ENCODE measurements at places on chromosomes 1 and 21. TPM values are rescaled to one million over a fixed set of nuclear protein-coding genes. Genes with fewer than 3 reads are reported as not detected.
A peak's percentile ranks its signal among the peaks of the same experiment; 100 is the strongest.

The LCE3E gene
- total RNA-seq, result not detected

- H3K4me1 ChIP-seq, result no peaks in the 10 kb centered on the region
- no peak for DNase-seq
These were observed 157.2 kb downstream of the PLA2G4A start for GRCh38 chr1:186985889-186986491.

The LRRC3 gene
- total RNA-seq, result 3.8 TPM

The FBXO42 gene
- 19.9 TPM for total RNA-seq

GRCh38 chr1:222893255-222893654, 78.4 kb downstream of the DISP1 start:
- DNase-seq, result no peak
- H3K27ac ChIP-seq, result no peak overlapping the region
- H3K36me3 ChIP-seq, result no peaks in the 10 kb centered on the region
- H3K4me3 ChIP-seq, result no peak overlapping the region
- H3K27me3 ChIP-seq, result no peaks in the 10 kb centered on the region
- H3K4me1 ChIP-seq, result peaks cover 13% of the 10 kb centered on the region

The APCS gene
- not detected for total RNA-seq

GRCh38 chr1:172657586-172657985, 1.3 kb upstream of the FASLG start:
- H3K4me3 ChIP-seq, result no peak overlapping the region
- no peaks in the 10 kb centered on the region for H3K36me3 ChIP-seq
- peaks cover 14% of the 10 kb centered on the region for H3K27me3 ChIP-seq
- no peak for DNase-seq

- no peaks in the 10 kb centered on the region for H3K36me3 ChIP-seq
- H3K27me3 ChIP-seq, result no peaks in the 10 kb centered on the region
- peaks cover 35% of the 10 kb centered on the region for H3K4me1 ChIP-seq
- H3K27ac ChIP-seq, result no peak overlapping the region
- DNase-seq, result no peak
These were observed 1.5 kb downstream of the TMEM201 start for GRCh38 chr1:9590201-9590600.

DNA sequence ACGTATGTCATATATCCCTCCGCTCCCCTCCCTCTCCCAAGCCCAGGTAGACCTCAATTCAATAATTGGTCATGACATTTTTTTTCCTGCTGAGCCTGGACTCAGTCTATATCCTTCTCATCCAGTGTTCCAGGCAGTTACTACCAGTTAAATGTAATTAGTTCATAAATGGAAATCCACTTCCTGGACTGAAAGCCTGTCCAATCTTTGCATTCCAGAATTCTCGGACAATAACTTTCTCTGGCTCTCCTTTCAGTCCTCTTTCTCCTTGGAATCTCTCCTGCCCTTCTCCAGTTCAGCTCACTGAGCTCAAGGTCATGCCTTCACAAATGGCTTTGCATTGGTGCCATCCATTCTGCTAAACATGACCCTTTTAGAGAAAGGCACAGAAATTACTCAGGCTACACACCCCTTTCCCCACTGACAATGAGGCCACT, 34.8 kb downstream of the VWA5B1 start:
- no peak overlapping the region for H3K27ac ChIP-seq
- H3K4me1 ChIP-seq, result peaks cover 30% of the 10 kb centered on the region
- DNase-seq, result no peak

- DNase-seq, result peak; percentile 81
- peaks cover 85% of the 10 kb centered on the region for H3K36me3 ChIP-seq
- peak overlapping the region; percentile 68 for H3K4me3 ChIP-seq
- H3K27ac ChIP-seq, result peak overlapping the region; percentile 94
- H3K27me3 ChIP-seq, result no peaks in the 10 kb centered on the region
These were observed 11.2 kb downstream of the TNFRSF1B start for GRCh38 chr1:12177999-12178441.

The ZSWIM5 gene
- 0.38 TPM for total RNA-seq

The ACKR1 gene
- total RNA-seq, result not detected

DNA sequence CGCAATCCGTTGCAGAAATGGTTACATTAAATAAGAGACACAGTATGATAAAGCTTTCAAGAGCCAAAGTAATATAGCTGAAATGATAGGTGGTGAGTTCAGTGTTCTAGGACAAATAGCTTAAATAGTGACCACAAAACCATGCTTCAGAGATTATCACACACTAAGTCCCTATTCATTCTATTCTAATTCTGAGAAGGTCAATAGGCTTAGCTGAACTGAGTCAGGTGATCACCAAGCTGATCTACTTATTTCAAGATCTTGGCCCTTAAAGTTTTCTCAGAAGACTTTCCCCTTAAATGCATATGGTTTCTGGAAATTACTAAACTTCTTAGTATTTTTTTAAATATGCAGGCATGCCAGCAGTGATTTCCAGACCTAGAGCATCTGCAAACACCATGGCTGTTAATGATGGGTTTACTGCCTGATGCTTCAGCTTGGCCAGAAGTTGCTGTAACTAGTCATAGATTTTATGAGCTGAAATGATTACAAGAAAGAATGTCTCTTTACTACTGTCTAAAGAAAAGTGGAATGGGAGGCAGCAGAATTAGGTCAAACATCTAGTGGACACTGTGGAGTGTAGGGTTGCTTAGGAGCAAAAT, 242.9 kb downstream of the ST6GALNAC3 start:
- DNase-seq, result no peak
- H3K4me3 ChIP-seq, result no peak overlapping the region
- no peaks in the 10 kb centered on the region for H3K27me3 ChIP-seq
- H3K27ac ChIP-seq, result no peak overlapping the region
- H3K4me1 ChIP-seq, result no peaks in the 10 kb centered on the region

- H3K36me3 ChIP-seq, result no peaks in the 10 kb centered on the region
- no peak overlapping the region for H3K4me3 ChIP-seq
- peaks cover 6% of the 10 kb centered on the region for H3K27me3 ChIP-seq
- no peak for DNase-seq
- H3K4me1 ChIP-seq, result no peaks in the 10 kb centered on the region
These were observed 157.2 kb upstream of the NFIA start for GRCh38 chr1:60924964-60925798.

GRCh38 chr1:156498432-156499193, 2.0 kb downstream of the MEF2D start:
- H3K36me3 ChIP-seq, result peaks cover 12% of the 10 kb centered on the region
- DNase-seq, result no peak
- H3K4me3 ChIP-seq, result peak overlapping the region; percentile 87
- peaks cover 65% of the 10 kb centered on the region for H3K4me1 ChIP-seq

The LPAR3 gene
- total RNA-seq, result 2.1 TPM

GRCh38 chr1:2630498-2631135, 2.2 kb downstream of the MMEL1 start:
- no peaks in the 10 kb centered on the region for H3K4me1 ChIP-seq

GRCh38 chr1:236870721-236871120, 75.6 kb downstream of the MTR start:
- H3K27ac ChIP-seq, result no peak overlapping the region
- H3K36me3 ChIP-seq, result peaks cover 25% of the 10 kb centered on the region
- no peak for DNase-seq
- peaks cover 9% of the 10 kb centered on the region for H3K4me1 ChIP-seq
- no peaks in the 10 kb centered on the region for H3K27me3 ChIP-seq

GRCh38 chr21:15445327-15445726, 284.5 kb upstream of the USP25 start:
- no peaks in the 10 kb centered on the region for H3K4me1 ChIP-seq
- DNase-seq, result no peak
- no peak overlapping the region for H3K4me3 ChIP-seq
- no peaks in the 10 kb centered on the region for H3K27me3 ChIP-seq
- no peaks in the 10 kb centered on the region for H3K36me3 ChIP-seq

- DNase-seq, result no peak
- H3K27me3 ChIP-seq, result no peaks in the 10 kb centered on the region
- no peaks in the 10 kb centered on the region for H3K4me1 ChIP-seq
These were observed 921.5 kb downstream of the TTLL7 start for GRCh38 chr1:83077411-83077810.

DNA sequence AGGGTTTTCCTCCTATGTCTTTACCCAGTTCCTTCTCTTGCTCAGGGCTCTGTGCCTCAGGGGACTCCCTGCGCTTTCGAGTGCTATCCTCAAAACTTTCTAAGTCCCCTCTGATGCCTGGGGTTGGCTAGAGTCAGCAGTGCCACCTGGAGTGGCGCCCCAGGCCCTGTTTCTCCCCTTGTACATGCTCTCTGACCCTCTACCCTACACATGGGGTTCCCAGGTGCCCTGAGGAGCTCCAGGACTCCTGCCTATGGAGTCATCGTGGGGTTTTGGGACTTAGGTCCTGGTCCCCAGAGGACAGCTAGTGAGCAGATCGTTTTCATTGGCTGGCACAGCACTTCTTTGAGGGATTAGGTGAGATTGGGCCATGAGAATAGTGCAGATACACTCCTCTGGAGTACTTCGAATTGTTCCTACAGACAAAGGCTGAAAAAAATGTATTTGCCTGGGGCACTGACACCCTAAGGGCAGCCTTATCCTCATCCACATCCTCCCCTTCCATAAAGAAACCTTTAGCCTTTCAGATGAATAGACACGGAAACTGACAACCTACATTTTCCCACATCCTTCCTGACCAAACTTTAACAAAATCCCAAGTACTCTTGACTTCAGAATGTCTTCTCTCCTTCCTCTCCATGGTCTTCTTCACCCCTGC, 41.5 kb downstream of the LGR6 start:
- H3K27ac ChIP-seq, result no peak overlapping the region
- H3K4me3 ChIP-seq, result no peak overlapping the region
- H3K36me3 ChIP-seq, result no peaks in the 10 kb centered on the region
- peaks cover 29% of the 10 kb centered on the region for H3K27me3 ChIP-seq
- peaks cover 9% of the 10 kb centered on the region for H3K4me1 ChIP-seq

DNA sequence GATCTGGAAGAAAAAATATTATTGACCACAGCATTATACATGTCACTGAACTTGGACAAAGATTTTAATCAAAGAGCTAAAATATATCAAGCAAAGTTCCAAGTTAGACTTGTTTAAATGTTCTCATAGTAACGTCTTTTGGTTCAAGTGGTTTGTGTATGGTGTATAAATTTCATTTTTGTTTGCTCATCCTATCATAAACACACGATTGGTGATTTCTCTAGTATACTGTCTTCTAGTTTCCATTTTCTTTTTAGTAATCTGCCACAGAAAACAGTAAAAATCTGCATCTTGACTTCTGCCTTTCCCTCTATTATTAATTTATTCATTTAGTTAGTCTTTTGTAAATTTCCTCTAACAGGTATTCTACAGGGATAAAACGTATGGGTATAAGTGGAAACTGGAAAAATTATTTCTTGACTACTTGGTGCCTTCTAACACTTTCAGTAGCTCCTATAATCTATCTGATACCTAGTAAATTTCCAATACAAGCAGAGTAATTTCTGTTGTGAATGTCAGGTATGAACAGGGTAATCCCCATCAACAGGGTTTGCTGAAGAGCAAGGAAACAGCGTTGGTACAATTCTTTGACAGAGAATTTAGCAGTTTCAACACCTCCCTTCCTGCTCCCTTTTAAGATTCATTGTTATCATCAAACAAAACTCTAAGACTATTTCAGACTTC, 268.0 kb downstream of the PTPRC start:
- H3K4me3 ChIP-seq, result no peak overlapping the region
- DNase-seq, result no peak
- peaks cover 2% of the 10 kb centered on the region for H3K27me3 ChIP-seq
- no peak overlapping the region for H3K27ac ChIP-seq
- peaks cover 22% of the 10 kb centered on the region for H3K4me1 ChIP-seq
- peaks cover 25% of the 10 kb centered on the region for H3K36me3 ChIP-seq

DNA sequence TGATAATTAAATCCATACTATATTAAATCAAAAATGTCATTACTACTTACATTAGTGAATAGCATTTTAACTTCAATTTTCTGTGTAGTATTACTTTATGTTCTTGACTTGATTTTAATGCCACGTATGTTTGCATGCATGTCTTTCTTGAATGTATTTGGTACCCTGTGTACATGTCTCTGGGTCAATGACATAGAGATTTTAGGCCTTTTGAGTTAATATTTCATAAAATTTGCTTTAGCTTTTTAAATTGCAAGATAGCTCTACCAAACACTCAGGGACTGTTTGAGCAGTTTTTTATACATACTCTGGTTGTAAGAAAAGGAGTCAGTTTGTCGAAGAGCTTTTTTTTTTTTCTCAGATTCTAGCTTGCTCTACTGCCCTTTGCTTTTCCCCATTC, 1.5 kb downstream of the MLLT11 start:
- H3K27me3 ChIP-seq, result no peaks in the 10 kb centered on the region
- H3K27ac ChIP-seq, result no peak overlapping the region
- H3K36me3 ChIP-seq, result peaks cover 33% of the 10 kb centered on the region
- H3K4me1 ChIP-seq, result peaks cover 27% of the 10 kb centered on the region
- no peak for DNase-seq
- H3K4me3 ChIP-seq, result no peak overlapping the region

- no peak overlapping the region for H3K27ac ChIP-seq
- no peaks in the 10 kb centered on the region for H3K27me3 ChIP-seq
These were observed 38.0 kb upstream of the SRP9 start for GRCh38 chr1:225739542-225740107.

DNA sequence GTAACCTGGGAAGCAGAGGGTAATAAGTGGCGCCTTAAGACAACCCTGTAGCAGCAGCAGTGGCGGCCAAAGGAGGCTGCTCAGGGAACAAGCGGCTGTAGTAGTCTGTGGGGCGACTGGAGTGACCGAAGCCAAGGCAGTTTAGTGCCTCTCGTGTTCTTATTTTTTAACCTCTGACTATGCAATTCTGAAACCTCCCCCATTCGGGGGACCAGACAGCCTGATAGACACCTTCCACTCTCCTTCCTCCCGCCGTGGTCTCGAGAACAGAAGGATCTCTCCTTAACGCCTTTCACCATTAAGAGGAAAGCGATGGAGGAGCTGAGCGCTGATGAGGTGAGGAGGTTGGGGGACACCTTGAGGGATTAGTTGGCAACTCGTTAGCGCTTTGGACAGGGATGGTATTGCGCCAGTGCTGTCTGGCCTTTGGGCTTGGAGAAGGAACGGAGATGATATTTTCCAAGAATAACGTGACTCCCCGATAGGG, 644 bp downstream of the UBE4B start:
- no peaks in the 10 kb centered on the region for H3K27me3 ChIP-seq
- peak overlapping the region; percentile 89 for H3K27ac ChIP-seq
- no peak for DNase-seq
- peaks cover 30% of the 10 kb centered on the region for H3K4me1 ChIP-seq
- peak overlapping the region; percentile 97 for H3K4me3 ChIP-seq

DNA sequence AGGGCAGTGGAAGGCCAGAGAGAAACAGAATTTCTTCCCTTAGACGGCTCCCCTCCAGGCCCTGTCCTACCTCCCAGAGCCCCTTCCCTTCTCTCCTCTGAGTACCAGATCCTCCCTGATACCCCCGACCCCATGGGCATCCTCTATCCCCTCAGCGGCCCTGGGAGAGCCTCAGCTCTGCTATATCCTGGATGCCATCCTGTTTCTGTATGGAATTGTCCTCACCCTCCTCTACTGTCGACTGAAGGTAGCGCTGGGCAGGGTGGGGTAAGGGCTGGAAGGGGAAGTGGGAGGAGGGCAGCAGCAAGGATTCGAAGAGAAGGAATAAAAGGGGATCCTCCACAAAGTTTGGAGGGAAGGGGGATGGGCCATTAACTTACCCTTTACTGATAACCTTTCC, 2.7 kb downstream of the FCER1G start:
- H3K4me3 ChIP-seq, result no peak overlapping the region
- peaks cover 24% of the 10 kb centered on the region for H3K36me3 ChIP-seq
- peaks cover 43% of the 10 kb centered on the region for H3K4me1 ChIP-seq
- no peaks in the 10 kb centered on the region for H3K27me3 ChIP-seq
- H3K27ac ChIP-seq, result no peak overlapping the region
- DNase-seq, result no peak
